ENCODE measurements at places on chromosomes 1 and 21.

GRCh38 chr1:11417162-11417561, 61.8 kb upstream of the DISP3 start:
- peak; percentile 50 for DNase-seq

DNA sequence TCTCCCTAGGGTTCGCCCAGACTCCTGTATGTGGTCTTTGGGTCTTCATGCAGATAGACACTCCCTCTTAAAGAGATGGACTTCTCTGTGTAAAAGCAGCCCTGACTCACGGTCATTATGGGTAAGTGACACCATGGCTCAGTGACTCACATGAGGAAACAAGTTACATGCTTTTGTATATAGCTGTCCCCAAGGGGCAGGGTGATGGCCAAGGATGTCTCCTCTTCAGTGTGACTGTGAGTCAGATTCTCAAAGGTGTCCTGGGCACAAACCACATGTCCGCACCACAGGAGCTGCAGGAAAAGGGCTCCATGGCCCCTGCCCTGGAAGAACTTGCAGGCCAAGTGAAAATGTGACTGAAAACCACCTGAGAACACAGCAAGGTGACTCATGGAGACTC, 380.4 kb downstream of the NPHP4 start:
- no peak for DNase-seq

DNA sequence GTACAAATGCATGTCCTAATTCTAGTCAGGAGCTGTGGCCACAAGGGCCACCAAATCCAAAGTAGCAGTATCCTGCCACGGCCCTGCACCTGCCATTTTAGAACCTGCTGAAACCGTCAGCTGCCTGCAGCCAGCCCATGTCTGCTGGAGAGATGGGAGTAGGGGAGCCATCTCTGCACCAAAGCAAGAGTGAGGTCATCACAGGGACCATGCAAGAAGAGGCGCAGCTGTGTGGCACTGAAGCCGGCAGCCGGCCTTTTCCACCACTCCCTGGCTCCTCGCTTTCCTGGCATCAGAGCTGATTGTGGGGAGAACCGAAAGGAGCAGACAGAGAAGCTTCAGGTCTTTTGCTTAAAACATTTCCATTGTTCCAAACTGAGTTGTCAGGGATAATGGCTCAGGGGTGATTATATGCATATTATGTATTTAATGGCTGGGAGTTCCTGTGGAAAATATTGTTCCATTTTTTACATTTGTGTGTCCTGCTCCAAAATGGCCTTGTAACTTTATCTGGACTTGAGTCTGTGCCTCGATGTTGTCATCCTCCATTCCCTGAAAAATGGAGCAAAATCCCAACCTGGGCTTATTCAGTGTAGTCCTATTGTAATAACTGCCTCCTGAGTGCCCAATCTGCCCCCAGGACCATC, 18.7 kb upstream of the NBL1 start:
- peak; percentile 50 for DNase-seq

DNA sequence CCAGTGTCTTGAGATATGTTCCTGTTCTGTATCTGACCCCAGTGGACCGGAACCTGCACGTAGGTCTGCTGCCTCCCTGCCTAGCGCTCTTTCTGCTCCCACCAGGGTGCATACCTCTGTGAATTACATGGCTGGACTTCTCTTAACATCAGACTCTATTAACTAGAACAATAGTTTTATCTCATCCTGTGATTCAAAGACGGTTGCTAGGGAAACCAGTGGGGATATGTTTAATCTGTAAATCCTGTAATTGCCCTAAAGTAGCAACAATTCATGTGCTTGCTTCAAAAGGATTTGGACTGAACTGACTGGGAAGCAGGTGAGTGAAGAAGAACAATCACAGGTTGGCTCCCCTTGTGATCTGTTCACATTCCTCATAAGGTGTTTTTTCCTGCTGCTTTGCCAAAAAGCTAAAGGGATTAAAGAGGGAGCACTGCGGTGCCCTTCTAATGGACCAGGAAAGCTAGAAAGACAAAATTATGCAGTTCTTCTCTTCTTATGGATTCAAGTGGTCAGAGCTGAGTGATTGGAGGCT, 52.7 kb upstream of the DIRAS3 start:
- no peak for DNase-seq

DNA sequence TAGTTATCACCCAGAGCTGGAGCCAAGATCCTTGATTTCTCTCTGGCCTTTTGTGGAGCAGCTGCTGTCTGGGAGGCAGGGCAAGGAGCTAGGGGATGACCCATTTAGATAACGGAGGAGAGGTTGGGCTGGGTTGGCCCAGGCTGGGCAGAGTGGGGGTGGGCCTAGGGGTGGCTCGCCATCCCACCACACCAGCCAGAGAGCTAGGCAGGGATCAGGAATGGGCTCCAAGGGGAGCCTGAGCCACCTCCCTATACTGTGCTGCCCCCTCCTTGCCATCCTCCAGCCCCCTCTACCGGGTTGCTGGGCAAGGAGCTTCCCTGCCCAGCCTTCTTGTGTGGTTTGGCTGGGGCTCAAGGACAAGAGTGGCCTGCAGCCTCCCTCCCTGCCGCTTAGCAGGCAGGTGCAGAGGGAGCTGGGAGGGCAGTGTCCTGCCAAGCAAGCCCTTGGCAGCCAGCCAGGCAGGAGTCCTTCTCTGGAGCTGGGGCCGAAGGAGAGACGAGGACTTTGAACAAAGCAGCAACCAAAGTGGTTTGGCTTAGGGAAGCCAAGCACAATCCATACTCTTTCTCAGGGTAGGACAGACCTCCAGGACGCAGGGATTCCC, 4.1 kb downstream of the NUAK2 start:
- DNase-seq = peak; percentile 96

- DNase-seq = no peak
Measured at GRCh38 chr1:4724695-4725250, 70.4 kb downstream of the AJAP1 start.

- DNase-seq = no peak
Measured at GRCh38 chr1:204327359-204327758, 32.4 kb downstream of the PLEKHA6 start.

DNA sequence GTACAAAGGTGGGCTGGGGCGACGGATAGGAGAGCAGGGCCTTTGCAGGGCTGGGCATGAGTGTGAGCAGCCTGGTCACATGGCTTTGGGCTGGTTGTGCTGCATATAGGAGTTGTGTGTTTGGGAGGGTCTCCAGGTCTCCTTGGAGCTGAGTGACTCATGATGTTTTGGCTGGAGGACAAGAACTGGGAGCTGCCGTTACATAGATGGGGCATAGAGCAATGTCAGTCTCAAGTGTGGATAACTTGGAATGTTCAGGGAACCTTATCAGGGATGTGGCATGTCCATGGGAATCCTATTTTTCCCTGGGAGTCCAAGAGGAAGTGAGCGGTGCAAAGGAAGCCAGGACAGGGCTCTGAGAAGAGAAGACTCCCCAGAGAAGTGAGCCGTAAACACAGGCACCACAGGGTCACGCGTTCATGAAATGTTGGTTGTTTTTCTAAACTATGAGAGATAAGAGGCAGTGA, 136.4 kb upstream of the KCNE2 start:
- DNase-seq = no peak

DNA sequence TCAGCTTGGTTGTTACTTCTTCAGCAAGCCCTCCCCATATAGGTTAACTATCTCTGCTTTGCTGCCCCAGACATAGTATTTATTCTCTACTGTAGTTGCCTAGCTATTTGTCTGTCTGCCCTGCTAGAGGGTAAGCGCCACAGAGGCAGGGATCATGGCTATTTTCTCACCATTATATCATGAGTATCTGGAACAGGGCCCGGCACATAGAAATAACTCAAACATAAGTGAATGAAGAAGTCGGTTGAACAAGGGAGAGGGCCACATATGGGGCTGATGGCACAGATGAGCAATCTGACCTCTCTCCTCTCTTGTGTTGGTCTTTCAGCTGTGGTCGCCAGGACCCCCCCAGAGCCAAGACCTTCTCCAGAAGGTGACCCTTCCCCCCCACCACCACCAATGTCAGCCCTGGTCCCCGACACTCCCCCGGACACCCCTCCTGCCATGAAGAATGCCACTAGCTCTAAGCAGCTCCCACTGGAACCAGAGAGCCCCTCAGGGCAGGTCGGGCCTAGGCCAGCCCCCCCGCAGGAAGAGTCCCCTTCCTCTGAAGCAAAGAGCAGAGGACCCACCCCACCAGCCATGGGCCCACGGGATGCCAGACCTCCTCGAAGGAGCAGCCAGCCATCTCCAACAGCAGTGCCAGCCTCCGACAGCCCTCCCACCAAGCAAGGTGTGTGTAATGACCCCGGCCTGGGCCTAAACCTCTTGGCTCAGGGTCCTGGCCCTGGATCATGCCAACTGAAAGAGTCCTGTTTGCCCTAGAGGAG, 14.9 kb downstream of the MAP7D1 start:
- DNase-seq = peak; percentile 53

DNA sequence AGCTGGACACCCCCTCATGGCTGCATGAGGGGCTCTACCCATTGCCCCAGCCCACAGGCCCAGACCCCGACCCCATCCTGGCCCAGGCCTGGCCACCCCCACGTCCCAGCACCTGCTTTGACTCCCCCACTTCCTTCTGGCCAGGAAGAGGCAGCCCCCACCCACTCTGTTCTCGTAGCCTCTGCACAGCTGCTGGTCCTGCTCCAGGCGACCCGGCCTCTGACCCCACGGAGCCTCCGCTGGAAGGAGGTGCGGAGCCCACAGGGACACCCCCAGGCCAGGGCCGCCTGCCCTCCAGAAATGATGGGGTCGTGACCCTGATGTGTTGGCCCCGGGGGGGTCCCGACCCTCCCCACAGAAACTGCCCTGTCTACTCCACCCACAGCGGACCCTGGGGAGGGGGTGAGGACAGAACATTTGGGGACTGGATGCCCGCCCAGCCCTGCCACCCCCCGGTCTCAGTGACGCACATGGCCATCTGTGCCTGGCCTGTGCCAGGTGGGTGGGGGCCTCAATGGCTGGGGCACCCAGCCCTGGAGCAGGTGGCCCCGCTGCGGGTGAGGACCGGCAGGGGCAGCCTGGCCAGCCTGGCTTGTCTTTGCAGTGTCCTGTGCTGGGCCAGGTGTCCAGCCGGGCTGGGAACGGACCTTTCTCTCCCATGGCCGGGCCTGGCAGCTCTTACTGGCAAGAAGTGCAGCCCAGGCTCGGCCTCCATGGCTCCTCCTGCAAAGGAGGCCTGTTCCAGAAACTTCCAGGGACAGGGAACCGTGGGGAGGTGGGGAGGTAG, 78.6 kb downstream of the MORN1 start:
- DNase-seq = peak; percentile 73

DNA sequence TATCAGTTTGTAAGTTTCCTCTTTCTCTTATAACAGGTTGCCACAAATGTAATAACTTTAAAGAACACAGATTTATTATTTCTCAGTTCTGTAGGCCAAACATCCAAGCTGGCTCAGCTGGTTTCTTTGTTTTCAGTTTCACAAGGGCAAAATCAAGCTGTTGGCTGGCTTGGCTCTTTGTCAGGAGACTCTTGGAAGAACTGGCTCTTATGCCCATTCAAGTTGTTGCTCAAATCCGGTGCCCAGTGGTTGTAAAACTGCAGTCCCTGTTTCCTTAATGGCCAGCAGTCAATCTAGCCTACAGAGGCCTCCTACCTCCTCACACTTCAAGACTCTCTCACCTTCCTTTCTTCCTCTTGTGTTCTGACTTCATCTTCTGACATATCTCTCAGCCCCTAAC, 1171.0 kb downstream of the MRPL39 start:
- no peak for DNase-seq

DNA sequence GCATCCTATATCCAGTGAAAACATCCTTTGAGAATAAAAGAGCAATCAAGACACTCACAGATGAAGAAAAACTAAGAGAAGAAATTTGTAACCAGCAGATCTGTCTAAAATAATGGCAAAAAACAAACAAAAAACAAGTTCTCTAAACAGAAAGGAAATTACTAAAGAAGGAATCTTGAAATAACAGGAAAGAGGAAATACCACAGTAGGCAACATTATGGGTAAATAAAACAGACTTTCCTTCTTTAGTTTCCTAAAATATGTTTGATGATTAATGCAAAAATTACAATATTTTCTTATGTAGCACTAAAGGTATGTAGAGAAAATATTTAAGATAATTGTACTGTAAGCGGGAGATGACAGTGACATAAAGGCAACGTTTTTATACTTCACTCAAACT, 23.5 kb downstream of the SLC19A1 start:
- DNase-seq = no peak

GRCh38 chr1:52658795-52659194, 25.8 kb downstream of the SHISAL2A start:
- DNase-seq = no peak

GRCh38 chr1:115797486-115797885, 29.0 kb upstream of the CASQ2 start:
- DNase-seq = no peak

- no peak for DNase-seq
Measured at GRCh38 chr1:21318057-21318713, 27.9 kb upstream of the ECE1 start.

DNA sequence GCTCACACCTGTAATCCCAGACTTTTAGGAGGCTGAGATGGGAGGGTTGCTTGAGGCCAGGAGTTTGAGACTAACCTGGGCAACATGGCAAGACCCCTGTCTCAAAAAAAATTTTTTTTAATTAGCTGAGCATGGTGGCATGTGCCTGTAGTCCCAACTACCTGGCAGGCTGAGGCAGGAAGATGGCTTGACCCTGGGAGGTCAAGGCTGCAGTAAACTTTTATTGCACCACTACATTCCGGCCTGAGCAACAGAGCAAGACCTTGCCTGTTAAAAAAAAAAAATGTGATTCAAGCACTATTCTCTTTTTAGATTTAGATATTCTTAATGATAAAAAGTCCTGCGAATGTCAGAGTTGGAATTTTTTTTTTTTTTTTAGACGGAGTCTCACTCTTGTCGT, 102.5 kb upstream of the L1TD1 start:
- no peak for DNase-seq

DNA sequence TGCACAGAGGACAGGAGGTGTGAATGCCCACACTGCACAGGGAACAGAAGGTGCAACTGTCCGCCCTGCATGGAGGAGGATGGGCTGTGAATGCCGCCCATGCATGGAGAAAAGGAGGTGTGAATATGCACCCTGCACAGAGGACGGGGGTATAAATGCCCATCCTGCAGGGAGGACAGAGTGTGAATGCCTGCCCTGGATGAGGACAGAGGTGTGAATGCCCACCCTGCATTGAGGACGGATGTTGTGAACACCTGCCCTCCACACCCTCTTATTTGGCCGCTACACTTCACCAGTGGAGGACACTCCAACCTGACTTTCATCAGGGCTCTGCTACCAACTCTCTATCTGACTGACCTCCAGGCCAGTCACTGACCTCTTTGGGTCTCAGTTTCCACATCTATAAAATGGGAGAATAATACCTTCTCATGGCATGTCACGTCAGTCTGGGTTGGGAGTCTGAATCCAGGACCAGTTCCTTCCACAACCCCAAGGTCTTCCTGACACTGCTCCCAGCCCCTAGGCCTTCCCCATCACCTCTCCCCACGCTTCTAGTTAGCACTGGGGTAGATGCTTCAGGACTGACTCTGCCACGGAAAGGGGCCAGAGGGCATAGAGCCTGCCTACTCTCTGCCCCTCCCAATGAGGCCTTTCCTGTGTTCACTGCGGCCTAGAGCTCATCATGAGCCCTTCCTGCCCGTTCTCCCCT, 28.4 kb downstream of the ZBTB17 start:
- DNase-seq = no peak

GRCh38 chr1:36248250-36248894, 24.1 kb downstream of the THRAP3 start:
- peak; percentile 67 for DNase-seq

GRCh38 chr1:10283318-10283984, 73.1 kb downstream of the KIF1B start:
- DNase-seq = no peak

Measured in myocyte (in vitro differentiated cells).